ENCODE measurements at places on chromosomes 11 and 22. TPM values are rescaled to one million over a fixed set of nuclear protein-coding genes. Genes with fewer than 3 reads are reported as not detected.

The SLC22A8 gene
- total RNA-seq: not detected

DNA sequence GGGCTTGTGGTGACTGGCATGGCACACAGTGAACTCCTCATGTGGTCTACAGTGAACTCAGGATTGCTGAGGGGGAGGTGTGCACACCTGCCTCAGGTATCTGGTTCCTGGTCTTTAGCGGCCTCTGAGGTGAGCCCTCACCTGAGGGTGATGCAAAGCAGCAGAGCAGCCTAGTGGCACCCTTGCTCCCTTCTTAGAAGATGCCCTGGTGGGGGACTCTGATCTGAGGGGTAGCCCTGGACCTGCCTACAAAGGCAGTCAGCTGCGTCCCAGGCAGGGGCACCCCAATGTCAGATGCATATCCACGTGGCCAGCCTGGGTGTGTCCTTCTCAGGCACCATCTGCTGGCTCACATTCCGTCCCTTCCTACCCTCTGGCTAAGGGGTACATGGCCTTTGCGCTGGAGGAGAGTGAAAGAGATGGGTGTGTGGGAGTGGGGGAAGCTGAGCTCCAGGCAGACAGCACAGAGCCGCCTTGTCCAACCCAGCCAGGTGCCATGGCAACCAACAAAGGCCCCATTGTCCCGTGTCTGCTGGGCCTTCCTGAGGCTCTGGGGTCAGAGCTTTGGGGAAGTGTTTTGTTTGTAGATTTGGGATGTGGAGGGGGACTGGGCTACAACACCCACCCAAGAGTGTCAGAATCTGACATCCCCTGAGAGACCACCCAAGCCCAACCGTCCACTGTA, 5.8 kb downstream of the PLEKHB1 start:
- no peak overlapping the region for H3K27ac ChIP-seq
- H3K4me1 ChIP-seq: peaks cover 7% of the 10 kb centered on the region
- H3K36me3 ChIP-seq: no peaks in the 10 kb centered on the region
- no peak overlapping the region for H3K4me3 ChIP-seq

DNA sequence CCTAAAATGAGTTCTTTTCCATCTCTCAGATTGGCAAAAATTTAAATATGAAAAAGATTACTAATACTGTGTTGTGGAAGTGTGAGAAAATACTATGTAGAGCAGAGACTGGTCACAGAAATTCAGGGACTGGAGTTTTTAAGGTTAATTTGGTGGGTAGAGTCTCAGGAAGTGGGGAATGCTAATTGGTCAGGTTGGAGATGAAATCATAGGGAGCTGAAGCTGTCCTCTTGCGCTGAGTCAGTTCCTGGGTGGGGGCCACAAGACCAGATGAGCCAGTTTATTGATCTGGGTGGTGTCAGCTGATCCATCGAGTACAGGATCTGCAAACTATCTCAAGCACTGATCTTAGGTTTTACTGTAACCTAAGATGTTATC, 29.4 kb upstream of the TMEM86A start:
- peak; percentile 68 for DNase-seq
- H3K27me3 ChIP-seq: peaks cover 12% of the 10 kb centered on the region
- H3K4me1 ChIP-seq: peaks cover 34% of the 10 kb centered on the region
- H3K27ac ChIP-seq: peak overlapping the region; percentile 62
- H3K4me3 ChIP-seq: peak overlapping the region; percentile 39
- H3K36me3 ChIP-seq: no peaks in the 10 kb centered on the region

DNA sequence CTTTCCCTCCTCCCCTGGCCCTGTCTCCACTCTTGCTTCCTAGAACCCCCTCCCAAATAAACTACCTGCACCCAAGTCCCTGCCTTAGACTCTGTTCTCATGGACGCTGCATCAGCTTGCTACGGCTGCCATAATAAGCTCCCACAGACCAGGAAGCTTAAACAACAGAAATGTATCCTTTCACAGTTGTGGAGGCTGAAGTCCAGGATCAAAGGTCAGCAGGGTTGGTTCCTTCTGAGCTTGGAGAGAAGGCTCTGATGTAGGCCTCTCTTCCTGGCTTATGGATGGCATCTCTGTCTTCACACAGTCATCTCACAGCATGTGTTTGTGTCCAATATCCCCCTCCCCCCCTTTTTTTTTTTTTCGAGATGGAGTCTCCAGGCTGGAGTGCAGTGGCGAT, 23.4 kb downstream of the CBX7 start:
- H3K27ac ChIP-seq: no peak overlapping the region
- H3K27me3 ChIP-seq: no peaks in the 10 kb centered on the region
- no peak overlapping the region for H3K4me3 ChIP-seq
- no peak for DNase-seq
- peaks cover 2% of the 10 kb centered on the region for H3K4me1 ChIP-seq

DNA sequence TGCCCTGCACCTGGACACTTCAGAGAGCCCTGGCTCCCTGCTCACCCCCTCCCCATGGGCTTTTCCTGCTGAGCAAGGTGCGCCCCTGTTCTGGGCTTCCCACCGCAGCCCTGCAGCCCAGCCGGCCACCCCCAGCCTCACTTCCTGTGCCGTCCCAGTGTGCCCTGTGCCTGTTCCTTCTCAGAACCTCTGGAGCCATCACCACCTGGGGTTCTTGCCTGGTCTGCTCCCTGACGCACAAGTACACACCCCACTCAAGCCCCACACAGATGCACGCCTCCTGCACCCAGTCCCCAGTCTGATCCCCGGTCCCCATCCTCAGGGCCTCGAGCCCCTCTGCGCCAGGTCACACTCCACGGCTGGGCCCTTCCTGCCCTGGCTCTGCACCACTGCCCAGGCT, 23.9 kb upstream of the DGCR8 start:
- no peak for DNase-seq
- no peak overlapping the region for H3K27ac ChIP-seq
- no peaks in the 10 kb centered on the region for H3K27me3 ChIP-seq
- peaks cover 3% of the 10 kb centered on the region for H3K4me1 ChIP-seq
- H3K36me3 ChIP-seq: peaks cover 13% of the 10 kb centered on the region

- no peak for DNase-seq
- H3K4me3 ChIP-seq: no peak overlapping the region
- H3K36me3 ChIP-seq: no peaks in the 10 kb centered on the region
Observed at GRCh38 chr11:69750108-69750850, 24.9 kb downstream of the FGF4 start.

The SCN3B gene
- total RNA-seq: not detected

The SLC6A5 gene
- total RNA-seq: not detected

DNA sequence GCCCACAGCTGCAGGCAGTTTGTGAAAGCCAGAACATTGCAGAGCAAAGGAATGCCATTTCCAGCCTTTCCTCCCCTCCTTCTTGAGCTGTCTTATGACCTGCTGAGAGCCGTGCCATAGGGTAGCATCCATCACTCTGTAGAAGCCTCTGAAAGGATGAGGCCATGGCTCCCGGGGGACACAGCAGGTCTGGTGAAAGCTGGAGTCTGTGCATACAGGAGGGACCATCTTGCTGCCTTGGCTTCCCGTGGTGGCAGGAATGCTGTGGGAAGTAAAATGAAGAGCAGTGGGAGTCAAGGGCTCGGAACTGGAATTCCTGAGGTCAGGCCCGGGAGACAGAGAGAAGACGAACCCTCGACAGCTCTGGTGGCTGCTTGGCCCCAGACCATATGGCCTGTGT, 30.9 kb downstream of the ANO1 start:
- no peak overlapping the region for H3K27ac ChIP-seq
- H3K36me3 ChIP-seq: no peaks in the 10 kb centered on the region
- no peak for DNase-seq

- H3K4me1 ChIP-seq: no peaks in the 10 kb centered on the region
- no peak for DNase-seq
- H3K36me3 ChIP-seq: peaks cover 1% of the 10 kb centered on the region
- no peak overlapping the region for H3K4me3 ChIP-seq
- peaks cover 2% of the 10 kb centered on the region for H3K27me3 ChIP-seq
- no peak overlapping the region for H3K27ac ChIP-seq
Observed at GRCh38 chr22:43643387-43643786, 168.7 kb downstream of the EFCAB6 start.

DNA sequence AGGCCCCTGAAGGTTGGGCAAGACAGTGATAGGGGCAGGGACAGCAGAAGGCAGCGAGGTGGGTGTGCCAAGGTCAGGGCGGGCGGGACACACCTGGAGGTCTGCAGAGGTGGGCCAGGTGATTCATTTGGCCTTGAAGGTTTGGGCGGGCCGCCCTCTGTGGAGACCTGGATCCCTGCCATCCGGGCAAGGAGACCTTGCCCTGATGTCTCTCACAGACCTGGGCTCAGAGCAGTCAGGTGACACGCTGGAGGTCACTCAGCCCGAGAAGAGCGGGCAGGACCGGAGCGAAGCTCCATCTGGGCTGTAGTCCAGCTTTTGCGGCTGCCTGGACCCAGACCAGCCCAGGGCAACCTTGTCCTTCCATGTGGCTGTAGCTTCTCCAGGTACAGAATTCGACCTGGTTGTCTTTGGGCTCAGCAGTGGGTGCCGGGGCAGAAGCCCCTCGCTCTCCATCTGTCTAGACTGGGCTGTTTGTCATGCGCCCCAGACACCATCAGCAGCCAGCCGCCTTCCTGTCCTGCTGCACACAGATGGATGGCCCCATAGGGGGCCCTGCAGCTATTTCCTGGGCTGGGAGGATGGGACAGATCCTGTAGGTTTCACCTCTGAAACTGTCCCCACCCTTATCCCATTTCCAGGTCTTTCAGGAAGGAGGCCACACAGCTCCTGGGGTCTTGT, 3.1 kb downstream of the MRGPRG start:
- H3K4me3 ChIP-seq: no peak overlapping the region
- no peaks in the 10 kb centered on the region for H3K36me3 ChIP-seq
- no peaks in the 10 kb centered on the region for H3K4me1 ChIP-seq

GRCh38 chr11:91373497-91373896, 851.1 kb upstream of the FAT3 start:
- no peaks in the 10 kb centered on the region for H3K36me3 ChIP-seq
- no peak overlapping the region for H3K4me3 ChIP-seq
- DNase-seq: no peak
- H3K27ac ChIP-seq: no peak overlapping the region

GRCh38 chr22:44191036-44191454, 10.3 kb downstream of the PARVG start:
- peaks cover 30% of the 10 kb centered on the region for H3K4me1 ChIP-seq
- peaks cover 30% of the 10 kb centered on the region for H3K36me3 ChIP-seq
- H3K4me3 ChIP-seq: no peak overlapping the region
- H3K27me3 ChIP-seq: no peaks in the 10 kb centered on the region
- H3K27ac ChIP-seq: peak overlapping the region; percentile 65

The TRIM66 gene
- 13.4 TPM for total RNA-seq

The HSPA8 gene
- 4,820 TPM for total RNA-seq

DNA sequence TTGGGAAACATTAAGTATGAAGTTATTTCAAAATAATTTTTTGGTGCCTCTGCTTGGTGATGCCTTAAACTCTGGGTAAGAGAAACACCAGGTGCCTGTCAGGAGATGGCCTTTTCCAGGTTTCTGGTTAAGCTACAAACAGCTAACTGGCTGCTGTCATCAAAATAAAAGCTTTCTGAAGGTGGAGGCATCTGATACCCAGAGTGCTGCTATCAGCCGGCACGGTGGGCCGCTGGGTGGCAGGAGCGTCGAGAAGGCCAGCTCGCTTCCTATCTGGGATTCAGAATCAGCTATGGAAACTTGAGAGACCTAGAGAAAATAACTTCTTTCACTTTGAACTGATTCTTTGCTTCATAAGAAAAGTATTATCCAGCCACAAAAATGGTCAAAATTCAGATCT, 80.8 kb upstream of the PITPNB start:
- H3K27me3 ChIP-seq: no peaks in the 10 kb centered on the region
- H3K4me1 ChIP-seq: no peaks in the 10 kb centered on the region
- no peak for DNase-seq
- no peaks in the 10 kb centered on the region for H3K36me3 ChIP-seq

The PKDREJ gene
- not detected for total RNA-seq

The ACP2 gene
- total RNA-seq: 24.8 TPM

The RASL10A gene
- total RNA-seq: 0.64 TPM

The NXPE2 gene
- not detected for total RNA-seq

- H3K27ac ChIP-seq: no peak overlapping the region
- peaks cover 11% of the 10 kb centered on the region for H3K27me3 ChIP-seq
- no peaks in the 10 kb centered on the region for H3K36me3 ChIP-seq
- H3K4me3 ChIP-seq: no peak overlapping the region
- H3K4me1 ChIP-seq: peaks cover 10% of the 10 kb centered on the region
Observed at GRCh38 chr11:36151933-36152580, 137.2 kb downstream of the COMMD9 start.

DNA sequence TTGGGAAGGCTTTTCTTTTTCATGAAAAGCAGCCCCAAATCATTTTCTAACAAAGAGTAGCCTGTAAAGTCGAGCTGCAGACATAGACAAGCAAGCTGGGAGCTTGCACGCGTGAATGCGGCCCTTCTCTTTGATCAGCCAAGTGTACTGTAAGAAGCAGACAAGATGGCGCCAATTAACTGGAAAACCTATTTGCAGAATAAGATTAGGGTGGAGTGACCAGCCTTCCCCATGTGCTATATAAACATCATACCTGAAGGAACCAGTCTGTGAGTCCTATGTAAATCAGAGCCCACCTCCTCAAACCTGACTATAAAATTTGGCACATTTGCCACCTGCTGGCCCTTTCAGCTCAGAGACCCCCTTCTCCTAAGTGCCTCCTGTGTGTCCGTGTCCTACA, 982.7 kb downstream of the OPCML start:
- H3K27ac ChIP-seq: no peak overlapping the region
- H3K4me3 ChIP-seq: no peak overlapping the region
- no peaks in the 10 kb centered on the region for H3K36me3 ChIP-seq
- H3K27me3 ChIP-seq: no peaks in the 10 kb centered on the region

Data from activated CD4-positive, alpha-beta T cell treated with anti-CD3 and anti-CD28 coated beads, Interleukin-2, amount 10 ng/mL, durations not matched to agents 24 days and 14 days (primary cell).